Stimulated activated CD8-positive, alpha-beta memory T cell treated with anti-CD3 and anti-CD28 coated beads, Interleukin-12 subunit alpha, Interleukin-12 subunit beta, amount 100 ng/mL, for 4 hours (primary cell): ENCODE measurements at places on chromosomes 6 and 20.

DNA sequence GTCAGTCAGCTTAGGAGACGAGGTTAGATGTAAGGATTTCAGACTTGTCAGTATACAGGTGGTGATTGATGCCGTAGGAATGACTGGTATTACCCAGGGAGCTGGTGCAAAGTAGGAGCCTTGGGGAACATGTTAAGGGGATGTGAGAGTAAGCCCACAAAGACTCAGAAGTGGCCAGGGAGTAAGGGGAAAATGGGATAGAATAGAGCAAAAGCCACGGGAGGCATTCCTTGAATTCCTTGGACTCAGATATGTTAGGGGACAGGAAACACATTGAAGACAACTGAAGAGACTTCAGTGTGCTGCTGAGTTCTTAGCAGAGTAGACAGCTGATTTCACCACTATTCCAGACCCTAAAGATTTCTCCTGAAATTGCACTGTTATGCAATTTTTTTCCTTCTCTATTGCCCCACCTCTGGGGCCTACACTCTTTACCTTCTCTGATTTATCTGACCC is 1.2 kb upstream of the ACAT2 start:
- no peak for DNase-seq

DNA sequence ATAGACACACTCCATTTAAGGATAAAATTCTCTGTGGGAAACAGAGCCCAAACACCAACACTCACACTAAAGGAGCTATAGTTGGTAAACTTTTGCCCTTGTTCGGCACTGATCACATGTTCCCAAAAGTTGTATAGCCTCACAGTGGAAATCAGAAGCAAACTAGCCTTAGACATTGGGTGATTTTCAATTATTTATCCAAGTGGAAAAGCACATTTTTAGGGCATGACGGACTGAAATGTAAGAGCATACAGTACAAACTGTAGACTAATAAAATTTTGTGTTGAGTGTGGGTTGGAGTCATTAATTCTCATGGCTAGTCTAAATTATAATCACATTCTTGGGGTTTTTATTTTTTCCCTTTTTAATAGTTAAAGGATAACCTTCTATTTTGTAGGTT is 202.4 kb downstream of the MOXD1 start:
- no peak for DNase-seq

GRCh38 chr6:165159460-165159859 is 149.9 kb downstream of the C6orf118 start:
- no peak for DNase-seq

DNA sequence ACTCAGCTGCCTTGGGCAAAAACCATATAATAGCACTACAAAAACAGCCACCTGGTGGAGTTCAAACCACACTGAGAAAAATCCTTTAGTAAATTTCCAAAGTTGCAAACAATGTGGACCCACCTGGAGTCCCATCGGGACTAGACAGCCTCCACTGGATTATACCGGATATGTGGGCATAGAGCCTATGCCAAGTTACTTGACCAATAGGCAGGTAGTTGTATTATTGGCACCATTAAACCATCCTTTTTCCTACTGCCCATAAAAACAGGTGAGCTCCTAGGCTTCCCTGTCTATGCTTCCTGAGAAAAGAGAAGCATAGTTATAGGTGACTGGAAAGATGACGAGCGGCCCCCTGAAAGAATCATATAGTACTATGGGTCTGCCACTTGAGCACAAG is 51.7 kb upstream of the ADGRF4 start:
- no peak for DNase-seq
